ENCODE measurements at places on chromosomes 5 and 9.

- no peak for DNase-seq
Observed at GRCh38 chr5:142547445-142548380, 138.2 kb downstream of the FGF1 start.

- no peak for DNase-seq
Observed at GRCh38 chr9:81579381-81579780, 110.0 kb downstream of the TLE1 start.

- DNase-seq = no peak
Observed at GRCh38 chr5:66658516-66658915, 62.3 kb downstream of the MAST4 start.

DNA sequence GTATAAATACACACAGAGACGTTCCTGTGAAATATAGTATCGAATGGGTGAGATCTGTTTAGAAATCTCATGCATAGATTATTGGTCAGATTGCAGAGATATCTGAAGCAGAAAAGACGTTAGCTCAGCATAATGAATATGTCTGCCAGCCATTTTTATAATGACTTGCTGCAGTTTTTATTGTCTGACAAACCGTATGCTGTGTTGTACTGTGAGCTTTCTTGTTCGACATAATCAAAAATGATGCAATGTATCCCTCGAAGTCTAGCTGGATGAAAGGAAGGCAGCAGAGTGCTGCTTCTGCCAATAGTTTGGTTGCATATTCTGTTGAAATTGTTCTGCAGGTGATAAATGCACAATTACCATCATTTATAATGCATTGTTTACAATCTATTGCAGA lies 514.9 kb upstream of the ARRDC3 start:
- DNase-seq = no peak

GRCh38 chr9:12961276-12961809 lies 186.5 kb downstream of the LURAP1L start:
- DNase-seq = no peak

- no peak for DNase-seq
Observed at GRCh38 chr9:69323861-69324260, 1.2 kb upstream of the ENTREP1 start.

GRCh38 chr5:148739524-148739923 lies 85.2 kb upstream of the HTR4 start:
- DNase-seq = no peak

DNA sequence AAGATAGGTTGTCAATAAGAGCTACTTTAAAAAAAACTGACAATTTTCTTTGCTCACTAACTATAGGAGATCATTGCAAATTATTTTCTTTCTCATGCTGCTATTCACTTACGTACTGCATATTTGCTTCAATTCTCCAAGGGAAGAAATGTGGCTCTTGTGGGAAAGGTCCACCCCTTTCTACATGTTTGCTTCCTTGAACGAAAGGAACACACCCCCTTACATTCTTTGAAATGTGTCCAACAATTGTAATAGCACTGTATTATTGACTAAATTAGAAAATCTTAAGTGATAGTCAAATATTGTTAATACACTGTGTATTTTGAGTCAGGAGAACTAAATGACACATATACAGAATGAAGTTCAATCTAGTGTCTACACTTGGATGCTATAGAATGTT lies 5.2 kb downstream of the MEF2C start:
- no peak for DNase-seq

- no peak for DNase-seq
Observed at GRCh38 chr9:122340161-122340560, 30.7 kb upstream of the PTGS1 start.

DNA sequence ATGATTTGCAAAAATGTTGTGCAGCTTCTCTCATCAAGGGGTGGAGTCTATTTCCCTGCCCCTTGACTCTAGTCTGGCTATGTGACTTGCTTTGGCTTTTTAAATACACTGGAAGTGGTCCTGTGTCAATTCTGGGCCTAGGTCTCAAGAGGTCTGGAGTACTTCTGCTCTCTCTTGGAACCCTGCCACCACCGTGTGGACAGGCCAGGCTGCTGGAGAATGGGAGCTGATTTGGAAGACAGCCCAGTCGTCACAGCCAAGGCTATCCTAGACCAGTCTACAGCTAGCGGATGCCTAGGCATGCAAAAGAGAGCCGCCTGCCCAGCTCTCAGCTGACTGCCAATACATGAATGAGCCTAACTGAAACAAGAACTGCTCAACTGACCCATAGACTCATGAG lies 56.7 kb upstream of the CLINT1 start:
- peak; percentile 67 for DNase-seq

GRCh38 chr5:137938751-137939143 lies 49.5 kb downstream of the PKD2L2 start:
- DNase-seq = no peak

DNA sequence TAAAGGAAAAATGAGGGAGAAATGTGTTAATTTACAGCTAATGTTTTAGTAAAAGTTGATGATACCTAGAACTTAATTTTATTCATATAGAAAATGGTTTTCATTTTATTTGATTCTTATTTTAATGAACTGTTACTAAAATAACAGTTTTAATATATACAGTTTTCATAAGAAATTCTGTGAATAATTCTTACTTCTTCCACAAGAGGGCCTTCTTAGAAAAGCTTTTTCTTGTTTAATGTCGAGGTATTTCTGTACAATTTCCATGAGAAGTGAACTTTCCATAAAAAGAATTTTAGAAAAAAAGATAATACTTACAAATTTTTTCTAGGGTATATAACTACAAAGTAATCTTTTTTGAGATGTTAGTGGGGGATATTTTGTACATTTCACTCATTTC lies 73.9 kb downstream of the KLF9 start:
- no peak for DNase-seq

- no peak for DNase-seq
Observed at GRCh38 chr5:8714861-8715260, 831.0 kb downstream of the SEMA5A start.

DNA sequence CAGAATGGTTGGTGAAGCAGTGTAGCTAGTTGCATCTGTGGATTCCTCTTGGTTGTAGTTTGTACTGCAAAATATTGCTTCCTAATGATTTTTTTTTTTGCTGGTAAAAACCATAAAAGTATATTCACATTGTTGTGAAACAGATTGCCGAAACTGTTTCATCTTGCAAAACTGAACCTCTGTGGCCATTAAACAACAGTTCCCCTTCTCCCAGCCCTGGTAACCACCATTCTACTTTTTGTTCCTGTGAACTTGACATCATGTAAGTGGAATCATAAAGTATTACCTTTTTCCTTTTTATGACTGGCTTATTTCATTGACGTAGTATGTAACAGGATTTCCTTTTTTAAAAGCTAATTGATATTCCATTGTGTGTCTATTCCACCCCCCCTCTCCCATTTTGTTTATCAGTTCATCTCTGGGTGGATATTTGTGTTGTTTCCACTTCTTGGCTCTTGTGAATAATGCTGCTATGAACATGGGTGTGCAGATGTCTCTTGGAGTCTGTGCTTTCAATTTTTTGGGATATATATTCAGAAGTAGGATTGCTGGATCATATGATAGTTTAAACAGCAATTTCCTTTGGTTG lies 11.8 kb downstream of the SUB1 start:
- no peak for DNase-seq

DNA sequence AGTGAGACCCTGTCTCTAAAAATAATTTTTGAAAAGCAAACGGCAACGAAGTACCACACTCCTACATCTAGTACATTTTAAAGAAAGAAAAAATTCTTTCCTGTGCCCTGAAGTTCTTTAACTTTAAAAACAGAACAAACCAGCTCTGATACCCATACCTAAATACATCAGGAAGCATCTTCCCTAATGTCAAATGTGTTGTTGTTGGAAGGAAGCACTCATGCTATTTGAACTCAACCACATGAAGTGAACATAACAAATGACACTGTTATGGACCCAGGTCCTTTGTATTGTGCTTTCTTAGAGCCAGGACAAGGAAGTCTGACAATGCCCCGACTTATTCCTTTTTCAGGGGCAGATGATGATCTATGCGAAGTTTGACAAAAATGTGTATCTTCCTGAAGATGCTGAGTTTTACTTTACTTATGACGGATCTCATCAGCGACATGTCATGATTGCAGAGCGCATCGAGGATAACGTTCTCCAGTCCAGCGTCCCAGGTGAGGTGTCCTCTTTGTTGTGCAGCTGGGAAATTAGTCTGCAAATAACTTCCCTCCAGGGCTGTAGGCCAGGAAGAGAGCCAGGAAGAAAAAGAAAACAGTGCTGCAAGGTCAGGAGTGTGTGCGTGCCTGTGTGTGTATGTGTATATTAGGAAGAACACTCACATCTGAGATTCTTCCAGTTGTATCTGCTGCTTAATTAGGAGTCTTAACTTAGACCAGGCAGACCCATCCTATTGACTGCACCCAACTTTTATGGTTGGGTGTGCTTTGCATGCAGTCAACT lies 123.7 kb downstream of the ARHGEF28 start:
- no peak for DNase-seq

DNA sequence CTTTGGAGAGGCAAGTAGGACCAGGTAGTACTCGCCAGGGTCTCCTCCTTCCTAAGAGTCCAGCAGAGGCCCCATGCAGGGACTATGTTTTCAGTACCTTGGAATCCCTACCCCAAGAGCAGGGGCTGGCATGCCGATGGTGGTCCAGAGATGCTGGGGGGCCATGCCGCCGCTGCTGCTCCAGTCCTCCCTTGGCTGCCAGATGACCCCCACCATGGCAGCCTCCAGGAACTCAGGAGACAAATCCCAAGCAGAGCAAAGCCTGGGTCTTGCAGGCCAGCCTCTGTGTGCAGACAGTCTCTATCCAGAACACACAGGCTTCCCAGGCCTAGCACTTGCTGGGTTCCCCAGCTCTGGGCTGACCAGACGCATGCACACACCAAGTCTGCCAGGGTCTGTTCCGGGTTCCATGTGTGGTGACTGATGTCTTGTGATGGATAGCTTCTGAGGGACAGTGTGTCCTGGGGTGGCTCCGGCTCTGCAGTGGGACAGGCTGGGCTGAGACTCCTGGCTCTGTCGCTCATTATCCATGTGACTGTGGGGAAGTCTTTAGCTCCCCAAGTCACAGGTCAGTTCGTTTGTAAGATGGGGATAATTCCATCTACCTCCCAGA lies 127.3 kb downstream of the CRB2 start:
- no peak for DNase-seq

DNA sequence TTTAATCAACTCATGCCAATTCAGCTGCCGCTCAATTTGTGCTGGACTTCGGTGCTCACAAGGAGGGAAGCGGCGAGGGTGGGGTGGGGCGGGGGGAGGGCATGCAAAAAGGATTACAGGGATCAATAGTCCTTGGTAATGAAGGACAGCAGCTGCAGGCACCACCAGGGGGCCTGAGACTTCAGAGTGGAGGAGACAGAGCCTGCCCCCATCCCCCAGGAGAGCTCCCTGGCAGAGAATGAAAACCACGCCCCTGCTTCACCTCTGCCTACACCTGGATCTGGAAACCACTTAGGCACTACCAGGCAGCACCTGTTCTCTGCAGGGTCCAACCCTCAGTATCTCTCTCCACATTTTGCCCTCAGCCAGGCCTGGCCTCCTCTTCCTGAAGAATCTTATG lies 155.6 kb downstream of the TRIM32 start:
- DNase-seq = no peak

DNA sequence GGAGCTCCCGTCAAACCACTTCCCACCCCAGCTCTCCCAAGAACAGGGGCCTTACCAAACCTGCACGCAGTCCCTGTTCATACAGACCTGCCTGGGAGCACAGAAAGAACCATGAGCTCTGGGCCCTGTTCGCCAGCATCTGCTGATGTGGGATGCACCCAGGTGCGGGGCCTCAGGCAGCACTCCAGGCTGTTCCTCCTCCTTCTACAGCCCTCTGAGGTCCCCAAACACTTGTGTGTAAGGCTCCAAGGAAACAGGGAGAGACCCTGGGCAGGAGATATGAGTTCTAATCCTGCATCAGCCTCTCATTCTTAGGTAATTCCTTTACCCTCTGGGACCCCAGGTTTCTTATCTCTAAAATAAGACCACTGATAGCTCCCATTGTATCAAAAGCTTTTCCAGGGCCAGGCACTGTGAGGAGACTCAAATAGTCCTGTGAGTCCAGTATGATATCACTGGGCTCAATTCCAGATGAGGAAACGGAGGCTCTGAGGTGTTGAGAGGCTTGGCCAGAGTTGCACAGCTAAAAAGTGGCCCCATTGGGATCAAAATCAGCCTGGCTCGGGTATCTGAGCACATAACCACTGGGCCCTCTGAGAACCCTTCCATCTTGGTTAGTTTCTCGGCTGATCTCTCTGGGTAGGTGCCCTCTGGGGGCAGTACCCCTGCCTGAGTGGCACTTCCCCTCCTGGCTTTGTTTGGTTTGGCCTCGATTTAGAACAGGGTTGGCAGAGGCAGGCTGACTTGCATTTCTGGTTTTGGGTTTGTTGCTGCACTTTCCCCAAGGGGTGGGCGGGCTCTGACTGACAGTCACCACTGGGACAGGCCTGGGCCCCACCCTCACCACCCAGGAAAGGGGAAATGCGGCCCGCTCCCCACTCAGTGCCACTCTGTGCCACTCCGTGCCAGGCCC lies 116.8 kb downstream of the RGS3 start:
- no peak for DNase-seq

- DNase-seq = no peak
Observed at GRCh38 chr5:60870857-60871256, 26.8 kb upstream of the ELOVL7 start.

DNA sequence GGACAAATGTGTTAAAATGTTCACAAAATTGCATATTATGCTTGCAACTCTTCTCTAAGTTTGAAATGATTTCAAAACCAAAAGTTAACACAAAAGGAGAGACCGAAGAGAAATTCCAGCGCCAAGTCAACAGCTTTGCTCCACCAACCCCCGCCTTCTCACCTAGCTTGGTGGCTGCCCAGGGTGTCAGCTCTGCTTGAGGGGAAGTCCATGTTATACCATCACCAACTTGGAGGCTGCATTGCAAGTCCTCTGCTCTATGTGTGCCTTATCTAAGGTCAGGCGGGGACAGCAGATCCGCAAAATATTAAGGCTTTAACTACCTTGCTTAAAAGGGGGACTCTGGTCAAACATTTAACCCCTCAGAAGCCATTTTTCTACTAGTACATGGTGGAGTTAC lies 14.6 kb downstream of the CCNJL start:
- DNase-seq = no peak

DNA sequence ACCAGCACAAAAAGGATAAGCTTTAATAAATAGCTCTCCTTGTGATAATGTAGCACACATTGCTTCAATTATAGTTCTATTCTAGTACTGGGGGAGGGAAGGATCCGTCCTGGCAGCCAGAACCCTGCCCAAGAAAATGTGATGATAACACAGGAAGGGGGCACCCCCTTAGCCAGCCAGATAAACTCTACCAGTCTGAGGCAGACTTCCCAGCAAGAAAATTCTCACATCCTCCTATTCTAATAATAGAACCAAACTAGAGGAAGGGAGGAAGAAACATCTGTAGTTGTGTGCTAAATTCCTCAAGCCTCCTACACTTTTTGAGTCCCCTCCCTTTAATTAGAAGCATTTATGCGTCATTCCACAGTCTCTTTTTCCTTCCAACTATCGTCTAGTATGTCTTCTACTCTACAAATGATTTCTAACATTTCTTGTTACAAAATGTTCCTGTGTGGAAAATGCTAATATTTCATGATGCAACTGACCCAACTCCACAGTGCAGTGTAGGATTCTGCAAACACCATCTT lies 261.0 kb downstream of the SEMA5A start:
- no peak for DNase-seq
